ENCODE measurements at places on chromosomes 16 and 17.

- DNase-seq = peak; percentile 35
Observed at GRCh38 chr17:50269477-50270434, 4.5 kb upstream of the TMEM92 start.

- no peak for DNase-seq
Observed at GRCh38 chr17:78947235-78948149, 22.3 kb upstream of the TIMP2 start.

GRCh38 chr17:51372345-51373004 lies 112.1 kb downstream of the UTP18 start:
- no peak for DNase-seq

DNA sequence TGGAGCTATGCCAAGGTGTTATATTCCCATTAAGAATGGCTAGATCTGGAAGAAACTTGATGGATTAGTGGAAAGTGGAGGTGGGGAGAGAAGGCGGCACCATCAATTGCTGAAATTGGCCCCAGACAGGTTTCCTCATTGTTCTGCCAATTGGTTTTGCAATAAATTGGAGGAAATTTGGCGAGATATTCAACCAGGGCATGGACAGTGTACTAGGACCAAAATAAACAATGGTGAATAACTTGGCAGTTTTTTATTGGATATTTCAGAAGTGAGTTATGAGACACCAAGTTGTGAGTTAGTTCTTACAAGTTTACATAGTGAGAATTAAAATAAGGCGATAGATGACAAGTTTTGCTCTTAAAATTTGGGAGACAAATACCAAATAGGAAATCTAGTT lies 41.1 kb upstream of the SOX9 start:
- no peak for DNase-seq

DNA sequence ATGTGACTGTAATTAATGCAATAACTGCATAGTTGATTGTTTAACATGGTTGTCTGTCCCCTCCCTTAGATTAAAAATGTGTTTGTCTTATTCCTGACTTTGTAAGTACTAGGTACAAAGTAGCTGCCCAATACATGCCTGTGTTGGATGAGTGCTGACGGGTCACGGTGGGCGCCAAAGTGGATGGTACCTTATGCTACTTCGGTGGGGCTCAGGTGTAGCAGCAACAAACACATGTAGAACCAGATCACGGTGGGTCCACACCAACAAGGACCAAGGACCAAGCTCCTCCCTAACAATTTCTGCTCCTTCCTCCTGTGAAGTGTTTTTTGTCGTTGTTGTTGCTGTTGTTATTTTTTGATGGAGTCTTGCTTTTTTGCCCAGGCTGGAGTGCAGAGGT lies 46.4 kb upstream of the ZFHX3 start:
- DNase-seq = no peak

DNA sequence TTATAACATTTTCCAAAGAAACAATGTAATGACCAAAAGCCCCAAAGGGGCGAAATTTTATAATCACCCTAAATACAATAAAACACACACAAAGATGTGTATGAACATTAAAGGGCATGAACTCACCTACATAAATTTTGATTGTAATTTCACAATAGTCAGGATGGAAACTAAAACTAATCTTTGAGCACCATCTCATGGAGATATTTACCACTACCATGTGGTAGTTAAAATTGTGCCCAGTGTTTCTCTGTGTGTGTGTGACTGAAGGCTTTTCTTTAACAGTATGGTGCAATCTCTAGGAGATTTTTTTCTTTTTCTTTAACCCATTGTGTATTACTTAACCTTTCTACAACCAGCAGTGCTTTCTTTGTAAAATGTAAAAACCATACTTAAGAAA lies 19.7 kb upstream of the MEIOC start:
- DNase-seq = no peak

GRCh38 chr17:35387496-35387895 lies 14.1 kb upstream of the SLFN11 start:
- no peak for DNase-seq

GRCh38 chr17:29140631-29141513 lies 39.3 kb downstream of the MYO18A start:
- DNase-seq = no peak

DNA sequence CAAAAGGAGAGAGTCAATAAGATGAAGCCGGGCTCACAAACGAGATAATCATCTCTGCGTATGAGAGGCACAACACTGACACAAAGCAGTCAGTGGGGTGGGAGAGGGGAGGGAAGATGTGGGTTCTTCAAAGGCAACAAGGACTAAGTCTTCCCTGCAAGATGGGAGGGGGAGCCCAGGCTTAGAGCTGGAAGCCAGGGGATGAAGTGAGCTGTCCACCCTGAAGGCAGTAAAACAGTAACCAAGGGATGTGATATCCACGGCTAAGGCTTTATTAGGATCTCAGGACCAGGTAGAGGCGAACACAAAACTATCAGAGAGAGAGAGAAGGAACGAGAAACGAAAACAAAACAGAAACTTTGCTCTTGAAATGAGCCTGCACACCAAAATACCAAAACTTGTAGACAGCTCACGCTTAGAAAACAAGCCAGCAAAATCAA lies 115.9 kb downstream of the DYNLRB2 start:
- no peak for DNase-seq

- no peak for DNase-seq
Observed at GRCh38 chr16:69465083-69465721, 40.8 kb downstream of the CYB5B start.

DNA sequence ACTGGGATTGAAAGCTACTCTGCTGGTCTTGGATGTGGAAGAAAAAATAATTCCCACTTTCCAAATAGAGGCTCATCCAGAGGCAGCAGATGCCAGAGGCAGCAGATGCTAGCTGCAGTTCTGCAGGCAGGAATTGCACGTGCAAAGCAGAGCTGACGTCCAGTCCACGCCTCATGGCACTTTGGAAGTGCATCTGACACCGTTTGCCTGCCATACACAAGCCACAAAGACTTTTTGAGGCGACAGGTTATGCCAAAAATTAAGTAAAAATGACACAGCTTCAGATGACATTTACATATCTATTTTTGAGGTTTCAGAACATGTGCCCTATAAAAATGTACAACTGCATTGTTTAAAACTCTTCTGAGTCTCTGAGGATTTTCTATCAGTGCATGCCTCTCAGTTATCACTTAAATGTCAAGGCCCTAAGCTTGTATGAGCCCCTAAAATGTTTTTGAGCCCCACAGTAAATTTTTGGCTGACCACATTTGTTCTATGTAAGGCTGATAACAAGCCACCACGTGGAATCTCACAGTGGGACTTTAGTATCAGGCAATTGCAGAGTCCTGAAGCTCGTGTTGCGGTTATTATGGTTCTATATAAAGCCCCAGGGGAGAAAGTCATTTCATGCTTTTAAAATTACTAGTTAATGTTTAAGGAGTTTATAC lies 239.2 kb downstream of the PRKCA start:
- DNase-seq = no peak

- DNase-seq = no peak
Observed at GRCh38 chr16:3727806-3728381, 10.6 kb upstream of the TRAP1 start.

DNA sequence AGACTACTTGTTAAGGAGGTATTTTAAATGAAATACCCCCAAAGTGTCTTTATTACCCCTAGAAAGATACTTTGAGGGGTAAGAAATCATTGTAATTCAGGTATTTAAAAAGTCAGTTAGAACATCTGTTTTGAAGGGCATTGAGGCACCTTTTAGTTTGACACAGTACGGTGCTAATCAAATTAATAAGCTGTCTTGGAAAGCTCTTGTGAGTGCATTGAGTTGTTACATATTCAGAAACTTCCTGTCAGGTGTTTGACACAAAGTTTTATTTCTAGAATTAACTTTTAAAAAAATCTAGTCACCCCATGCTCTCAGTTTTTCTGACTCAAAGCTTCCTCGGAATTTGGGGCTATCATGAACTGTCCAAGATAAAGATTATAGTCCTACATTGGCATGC lies 4.6 kb downstream of the RBBP6 start:
- DNase-seq = no peak

Measured in stimulated activated CD8-positive, alpha-beta memory T cell treated with anti-CD3 and anti-CD28 coated beads, Interleukin-2, amount 100 ng/mL, for 1 hour (primary cell).